ENCODE measurements at places on chromosomes 6 and 20.

GRCh38 chr6:53691252-53691651 is 25.7 kb upstream of the KLHL31 start:
- DNase-seq = no peak

DNA sequence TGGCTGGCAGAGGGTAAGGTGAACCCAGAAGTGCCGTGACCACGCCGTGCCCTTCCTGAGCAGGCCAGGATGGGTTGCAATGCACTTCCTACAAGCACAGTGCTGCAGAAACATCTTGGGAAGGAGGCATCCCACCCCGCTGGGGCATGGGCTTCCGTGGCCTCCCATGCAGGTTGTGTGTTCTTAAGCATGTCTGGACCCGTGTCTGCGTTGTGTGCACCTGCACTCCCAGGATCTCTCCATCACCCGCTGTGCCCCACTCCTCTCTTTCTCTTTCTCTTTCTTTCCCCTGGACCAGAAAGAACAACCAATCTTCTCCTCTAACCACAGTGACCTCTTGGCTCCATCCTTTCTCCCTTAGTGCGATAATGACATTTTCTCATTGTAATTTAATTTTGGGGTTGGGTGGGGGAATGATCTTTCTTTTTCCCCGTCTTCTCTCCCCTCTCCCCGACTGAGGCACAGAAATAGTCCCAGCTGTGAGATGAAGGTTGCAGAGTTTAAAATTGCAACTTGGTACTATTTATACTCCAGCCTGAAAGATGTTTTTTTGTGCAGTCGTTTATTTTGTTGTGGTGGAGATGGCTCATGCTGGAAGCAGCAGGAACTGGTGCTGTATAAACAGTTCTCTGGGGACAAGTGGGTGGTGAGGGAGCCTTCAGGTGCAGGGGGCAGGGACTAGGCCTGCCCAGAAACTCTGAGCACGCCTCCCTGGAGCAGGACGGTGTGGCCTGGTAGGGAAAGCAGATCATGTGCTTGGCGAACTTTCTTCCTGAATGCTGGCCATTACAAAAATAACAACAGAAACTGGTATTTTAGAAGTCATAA is 20.5 kb downstream of the BCAS4 start:
- DNase-seq = peak; percentile 64

GRCh38 chr6:50922579-50923525 is 104.2 kb downstream of the TFAP2B start:
- no peak for DNase-seq

DNA sequence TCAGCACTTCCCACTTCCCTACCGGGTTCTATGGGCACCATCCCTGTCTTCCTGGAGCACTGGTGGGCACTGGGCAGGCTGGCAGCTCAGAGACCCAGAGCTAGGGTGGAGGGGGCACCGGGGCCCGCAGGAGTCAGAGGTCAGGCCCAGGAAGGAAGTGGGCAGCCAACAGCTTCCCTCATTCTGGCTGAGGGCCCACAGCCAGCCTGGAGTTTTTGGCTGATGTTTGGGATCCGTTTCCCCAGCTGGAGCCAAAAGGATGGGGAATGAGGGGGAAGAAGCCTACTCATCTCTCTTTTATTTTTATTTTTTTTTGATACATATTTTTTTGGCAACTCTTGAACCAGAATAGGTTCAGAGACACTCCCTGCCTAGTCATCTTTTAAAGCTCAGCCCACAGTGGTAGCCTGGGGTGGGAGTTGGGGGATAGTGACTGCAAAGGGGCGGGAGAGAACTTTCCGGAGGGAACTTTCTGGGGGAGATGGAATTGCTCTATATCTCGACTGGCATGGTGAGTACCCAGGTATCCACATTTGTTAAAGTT is 54.2 kb upstream of the MLN start:
- DNase-seq = no peak

DNA sequence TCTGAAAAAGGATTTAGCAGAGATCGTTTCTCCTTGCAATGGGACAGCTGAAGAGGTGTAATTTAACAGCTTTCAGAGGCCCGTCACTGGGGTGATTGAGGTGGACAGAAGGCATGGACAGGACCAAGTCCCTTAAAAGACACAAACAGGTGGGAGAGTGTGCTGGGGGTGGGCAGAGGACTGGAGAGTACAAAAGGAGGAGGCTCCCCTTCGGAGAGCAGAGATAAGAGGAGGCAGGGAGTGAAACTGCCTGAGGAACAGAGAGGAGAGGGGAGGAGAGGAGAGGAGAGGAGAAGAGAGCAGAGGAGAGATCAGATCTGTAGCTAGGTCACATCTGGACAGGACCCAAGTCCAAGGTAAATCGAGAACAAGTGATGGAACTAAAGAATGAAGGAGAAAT is 48.6 kb upstream of the PKHD1 start:
- DNase-seq = no peak

Measured in germinal center (tissue), 1 donor.